ENCODE measurements at places on chromosomes 3 and 15. TPM values are rescaled to one million over a fixed set of nuclear protein-coding genes. Genes with fewer than 3 reads are reported as not detected.
A peak's percentile ranks its signal among the peaks of the same experiment; 100 is the strongest.

NEK11 gene
- polyA plus RNA-seq: 3.8 TPM

CCDC80 gene
- polyA plus RNA-seq: 0.02 TPM

SEMA3F gene
- polyA plus RNA-seq: not detected

MUSTN1 gene
- not detected for polyA plus RNA-seq

UQCC5 gene
- polyA plus RNA-seq: 27.1 TPM

GRCh38 chr3:105614288-105615030, 247.8 kb downstream of the ALCAM start:
- no peak overlapping the region for H3K4me3 ChIP-seq
- no peaks in the 10 kb centered on the region for H3K36me3 ChIP-seq
- DNase-seq: no peak
- no peaks in the 10 kb centered on the region for H3K27me3 ChIP-seq
- no peaks in the 10 kb centered on the region for H3K4me1 ChIP-seq

GRCh38 chr3:95228416-95228815, 1165.6 kb downstream of the NSUN3 start:
- no peaks in the 10 kb centered on the region for H3K36me3 ChIP-seq
- H3K27ac ChIP-seq: no peak overlapping the region
- DNase-seq: no peak

DNA sequence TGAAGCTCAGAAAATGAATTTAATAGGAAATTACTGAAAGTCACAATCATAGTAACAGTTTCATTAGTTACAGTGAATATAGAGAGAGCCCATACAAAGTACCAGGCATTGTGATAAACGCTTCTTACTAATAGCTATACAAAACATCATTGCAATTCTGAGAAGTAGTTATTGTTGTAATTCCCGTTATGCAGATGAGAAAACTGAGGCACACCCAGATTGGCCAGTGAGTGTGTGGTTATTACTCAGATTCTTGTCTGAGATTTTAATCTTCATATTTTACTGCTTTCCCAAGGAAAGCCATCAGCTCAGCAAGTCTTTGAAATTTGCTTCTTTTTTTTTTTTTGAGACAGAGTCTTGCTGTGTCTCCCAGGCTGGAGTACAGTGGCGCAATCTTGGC, 14.3 kb downstream of the FLNB start:
- no peak for DNase-seq
- no peaks in the 10 kb centered on the region for H3K36me3 ChIP-seq
- no peak overlapping the region for H3K4me3 ChIP-seq
- no peak overlapping the region for H3K27ac ChIP-seq

DNA sequence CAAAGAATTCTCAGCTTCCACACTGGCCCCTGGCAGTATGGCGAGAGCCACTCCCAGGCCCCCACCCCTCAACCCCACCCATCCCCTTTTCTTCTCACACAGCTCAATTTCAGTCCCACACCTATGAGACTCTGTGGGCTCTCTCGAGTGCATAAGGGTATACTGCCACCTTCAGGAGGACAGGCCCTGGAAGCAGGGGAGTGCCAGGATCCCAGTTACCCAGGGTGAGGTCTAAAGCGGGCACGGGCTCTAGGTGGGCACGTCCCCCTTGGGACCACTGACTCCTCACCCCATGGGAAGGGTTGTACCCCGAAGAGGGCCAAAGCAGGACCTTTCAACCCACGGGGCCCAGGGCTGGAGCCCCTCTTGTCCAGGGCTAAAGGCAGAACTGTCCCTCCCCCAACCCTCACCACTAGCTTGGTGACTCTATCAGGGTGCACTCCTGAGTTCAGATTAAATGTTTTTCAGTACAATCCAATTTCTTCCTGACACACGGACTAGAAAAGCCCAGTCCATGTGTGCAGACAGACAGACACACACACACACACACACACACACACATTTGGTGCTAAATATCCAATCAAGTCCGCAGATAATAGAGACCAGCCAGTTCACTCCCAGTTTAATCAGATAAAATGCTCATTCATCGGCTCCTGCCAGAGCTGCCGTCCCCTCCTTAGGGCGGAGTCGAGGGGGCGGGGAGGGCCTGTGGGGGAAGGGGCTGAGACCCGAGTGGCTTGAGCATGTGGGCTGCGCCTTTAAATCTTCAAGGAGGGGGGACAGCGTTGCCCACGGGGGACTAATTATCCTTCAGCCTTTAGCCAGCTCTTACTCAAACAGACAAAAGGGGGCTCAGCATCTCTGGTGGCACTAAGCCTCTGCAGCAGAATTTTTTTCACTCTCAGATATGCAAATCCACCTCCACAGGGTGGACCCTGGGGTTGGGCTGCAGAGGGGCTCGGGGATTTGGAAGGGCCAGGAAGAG, 59.3 kb downstream of the CYP11A1 start:
- no peak overlapping the region for H3K4me3 ChIP-seq
- DNase-seq: no peak
- no peak overlapping the region for H3K27ac ChIP-seq
- no peaks in the 10 kb centered on the region for H3K27me3 ChIP-seq

DNA sequence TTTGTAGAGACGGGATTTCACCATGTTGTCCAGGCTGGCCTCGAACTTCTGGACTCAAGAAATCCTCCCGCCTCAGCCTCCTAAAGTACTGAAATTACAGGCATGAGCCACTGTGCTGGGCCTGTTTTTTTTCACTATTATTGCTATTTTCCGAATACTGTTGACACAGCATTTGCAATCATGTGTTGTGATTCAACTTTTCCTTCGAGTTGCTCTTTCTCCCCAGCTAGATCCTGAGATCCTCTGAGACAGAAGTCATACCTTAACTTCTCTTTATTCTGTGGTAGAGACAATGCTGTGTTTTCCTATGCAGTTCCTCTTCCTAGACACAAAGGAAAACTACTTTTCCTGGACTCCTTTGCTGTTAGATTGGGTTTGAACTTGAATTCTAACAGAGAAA, 46.4 kb upstream of the USP3 start:
- no peaks in the 10 kb centered on the region for H3K4me1 ChIP-seq
- no peaks in the 10 kb centered on the region for H3K36me3 ChIP-seq
- H3K27ac ChIP-seq: no peak overlapping the region
- no peaks in the 10 kb centered on the region for H3K27me3 ChIP-seq
- H3K4me3 ChIP-seq: no peak overlapping the region

DNA sequence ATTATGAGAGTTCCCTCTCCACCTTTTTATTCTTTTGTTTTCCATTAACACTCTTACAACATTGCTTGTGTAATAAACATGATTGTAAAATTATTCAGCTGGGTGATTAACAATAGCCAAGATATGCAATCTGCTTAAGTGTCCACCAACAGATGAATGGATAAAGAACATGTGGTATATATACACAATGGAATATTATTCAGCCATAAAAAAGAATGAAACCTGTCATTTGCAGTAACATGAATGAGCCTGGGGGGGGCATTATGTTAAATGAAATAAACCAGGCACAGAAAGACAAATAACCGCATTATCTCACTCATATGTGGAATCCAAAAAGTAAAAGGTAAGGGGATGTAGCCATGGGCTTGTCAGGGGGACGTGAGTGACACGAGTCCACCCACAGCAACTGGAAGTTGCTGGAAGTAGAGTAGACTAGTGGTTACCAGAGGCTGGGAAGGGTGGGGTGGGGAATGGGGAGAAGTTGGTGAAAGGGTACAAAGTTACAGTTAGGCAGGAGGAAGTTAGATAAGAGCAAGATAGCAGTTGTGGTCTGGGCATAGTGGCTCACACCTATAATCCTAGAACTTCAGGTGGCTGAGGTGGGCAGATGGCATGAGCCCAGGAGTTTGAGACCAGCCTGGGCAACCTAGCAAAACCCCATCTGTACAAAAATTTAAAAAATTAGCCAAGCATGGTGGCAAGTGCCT, 28.7 kb upstream of the CD47 start:
- H3K4me3 ChIP-seq: no peak overlapping the region
- H3K36me3 ChIP-seq: no peaks in the 10 kb centered on the region
- DNase-seq: no peak
- no peak overlapping the region for H3K27ac ChIP-seq

DNA sequence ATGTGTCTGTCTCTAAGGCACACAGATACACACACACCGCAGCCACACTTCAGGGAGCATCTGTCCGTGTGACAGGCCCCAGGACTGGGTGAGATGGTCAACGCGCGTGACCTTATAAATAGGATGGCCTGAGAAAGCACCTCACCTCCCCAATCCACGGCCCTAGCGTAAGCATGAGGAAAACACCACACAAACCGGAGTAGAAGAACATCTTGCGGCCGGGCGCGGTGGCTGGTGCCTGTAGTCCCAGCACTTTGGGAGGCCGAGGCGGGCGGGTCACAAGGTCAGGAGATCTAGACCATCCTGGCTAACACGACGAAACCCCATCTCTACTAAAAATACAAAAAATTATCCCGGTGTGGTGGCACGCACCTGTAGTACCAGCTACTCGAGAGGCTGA, 1.6 kb downstream of the NIPA1 start:
- no peak overlapping the region for H3K4me3 ChIP-seq
- no peaks in the 10 kb centered on the region for H3K36me3 ChIP-seq
- peaks cover 9% of the 10 kb centered on the region for H3K4me1 ChIP-seq

DNA sequence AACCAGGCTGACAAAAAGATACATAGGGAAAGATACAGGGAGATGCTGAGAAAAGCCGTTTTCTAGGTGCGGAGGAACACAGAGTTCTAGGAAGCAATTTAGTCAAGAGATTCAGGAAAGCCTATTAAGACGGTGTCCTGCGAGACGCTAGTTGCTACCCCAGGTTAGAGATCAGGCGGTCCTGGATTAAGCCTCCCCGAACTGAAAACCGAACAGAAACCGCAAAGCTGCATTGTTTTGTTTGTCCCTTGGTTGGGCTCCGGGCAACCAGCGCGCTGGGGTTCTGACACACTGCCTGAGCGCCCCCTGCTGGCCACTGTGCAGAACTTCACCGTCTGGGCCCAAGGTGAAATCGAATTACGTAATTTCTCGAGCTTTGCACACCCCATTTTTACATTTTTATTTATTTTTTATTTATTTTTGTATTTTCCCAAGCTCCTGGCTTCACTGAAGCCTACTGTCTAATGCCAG, 37.3 kb upstream of the NDUFB4 start:
- peak; percentile 90 for DNase-seq
- H3K36me3 ChIP-seq: no peaks in the 10 kb centered on the region
- H3K27me3 ChIP-seq: no peaks in the 10 kb centered on the region
- H3K4me1 ChIP-seq: peaks cover 11% of the 10 kb centered on the region

DNA sequence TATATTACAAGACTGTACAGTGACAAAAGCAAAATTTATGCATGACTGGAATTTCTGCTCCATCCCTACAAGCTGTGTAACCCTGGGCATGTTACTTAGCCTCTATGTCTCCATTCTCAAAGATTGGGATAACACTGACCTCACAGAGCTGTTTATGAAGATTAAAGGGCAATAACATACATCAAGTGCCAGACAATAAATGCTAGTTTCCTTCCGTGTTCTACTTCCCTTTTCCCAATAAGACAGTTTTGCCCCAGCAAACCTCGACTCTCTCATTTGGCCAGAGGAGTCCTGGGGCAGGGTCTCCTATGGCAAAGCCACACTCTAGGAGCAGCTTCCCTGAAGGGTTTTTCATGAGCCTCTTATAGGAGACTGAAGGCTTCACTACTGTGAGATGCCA, 7.5 kb downstream of the HEXA start:
- no peak overlapping the region for H3K4me3 ChIP-seq
- H3K27ac ChIP-seq: no peak overlapping the region

DNA sequence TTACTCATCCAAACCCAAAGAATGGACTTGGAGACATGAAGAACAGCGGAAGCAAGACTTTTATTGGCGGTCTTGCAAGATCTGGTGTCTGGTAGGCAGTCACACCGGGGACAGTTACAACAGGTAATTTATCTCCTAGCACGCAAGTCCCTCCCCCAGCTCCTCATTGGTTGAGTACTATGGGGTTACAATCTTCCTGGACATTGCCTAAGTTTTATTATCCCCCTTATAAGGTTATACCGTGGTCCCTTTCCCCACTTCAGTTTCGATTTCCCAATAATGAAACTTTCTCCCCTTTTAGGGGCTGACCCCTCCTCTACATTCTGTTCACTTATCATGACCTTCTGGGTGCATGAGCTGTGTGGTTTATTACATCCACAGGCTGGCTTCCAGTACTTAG, 18.7 kb downstream of the ARL8B start:
- no peaks in the 10 kb centered on the region for H3K36me3 ChIP-seq
- H3K4me1 ChIP-seq: peaks cover 42% of the 10 kb centered on the region
- no peak overlapping the region for H3K4me3 ChIP-seq
- no peak for DNase-seq

DNA sequence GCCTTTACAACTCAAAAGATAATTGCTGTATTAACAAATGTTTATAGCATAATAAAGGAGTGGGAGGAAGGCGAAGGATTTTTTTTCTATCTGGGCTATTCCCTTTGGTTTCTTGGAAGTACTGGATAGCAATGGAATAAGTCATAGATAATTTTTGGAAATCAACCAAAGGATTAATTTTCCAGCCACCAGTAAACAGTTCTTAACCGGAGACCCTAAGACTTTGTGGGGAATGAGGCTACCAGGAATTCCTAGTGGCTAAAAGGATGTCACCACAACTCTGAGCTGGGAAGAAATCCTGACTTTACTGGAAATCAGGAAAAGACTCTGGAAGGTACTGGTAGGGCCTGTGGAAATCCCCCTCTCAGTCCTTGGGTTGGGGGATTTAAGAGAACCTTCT, 138.4 kb upstream of the RARB start:
- H3K36me3 ChIP-seq: no peaks in the 10 kb centered on the region
- no peak for DNase-seq
- no peaks in the 10 kb centered on the region for H3K4me1 ChIP-seq

DNA sequence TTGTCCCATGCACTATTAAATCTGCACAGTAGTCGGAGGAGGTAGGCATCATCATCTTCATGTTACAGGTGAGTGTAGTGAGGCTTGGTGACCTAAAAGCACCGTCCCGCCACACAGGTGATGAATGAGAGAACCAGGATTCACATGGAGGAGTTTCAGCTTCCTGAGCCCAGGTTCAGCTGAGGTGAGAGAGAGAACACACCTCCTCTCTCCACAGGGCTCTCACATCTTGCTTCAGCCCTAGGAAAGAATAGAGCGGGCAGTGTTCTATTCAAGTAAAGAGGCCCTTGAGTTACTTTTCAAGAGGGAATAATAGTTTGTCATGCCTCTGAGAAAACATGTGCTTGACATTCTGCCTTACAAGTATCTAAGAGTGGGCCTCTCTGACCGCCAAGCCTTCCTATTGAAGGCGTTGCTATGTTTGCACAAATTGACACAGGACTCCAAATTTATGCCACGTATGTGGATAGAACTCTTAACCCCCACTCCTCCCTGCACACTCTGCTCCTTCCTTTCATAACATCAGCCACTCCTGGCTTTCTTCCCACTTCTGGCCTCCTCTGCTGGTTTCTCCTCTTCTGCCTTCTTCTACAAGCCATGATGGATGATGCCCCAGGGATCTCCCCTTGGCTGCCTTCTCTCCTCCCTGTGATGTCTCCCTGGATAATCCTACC, 138.3 kb upstream of the ABHD17C start:
- H3K27ac ChIP-seq: no peak overlapping the region
- H3K4me3 ChIP-seq: no peak overlapping the region
- H3K36me3 ChIP-seq: no peaks in the 10 kb centered on the region
- no peak for DNase-seq

DNA sequence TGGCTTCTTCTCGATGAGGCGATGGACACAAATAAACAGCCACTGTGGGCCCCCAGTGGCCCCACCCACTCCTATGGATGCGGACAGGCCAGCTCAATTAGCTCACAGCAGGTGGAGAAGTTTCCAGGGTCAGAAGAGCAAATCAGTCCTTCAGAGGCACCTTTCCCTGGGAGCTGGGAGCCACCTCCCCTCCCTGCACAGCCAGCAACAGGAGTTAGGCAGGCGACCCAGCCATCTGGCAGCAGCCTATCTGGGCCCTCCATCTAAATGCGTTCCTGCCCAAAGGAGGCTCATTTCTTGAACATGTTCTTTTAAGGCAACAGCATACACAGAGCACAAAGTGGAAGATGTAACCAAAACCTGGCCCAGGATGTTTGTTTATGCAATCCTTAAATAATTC, 211.9 kb upstream of the ARRDC4 start:
- H3K36me3 ChIP-seq: no peaks in the 10 kb centered on the region
- H3K4me3 ChIP-seq: no peak overlapping the region
- DNase-seq: no peak
